LHCN-M2 (cell line): ENCODE measurements at places on chromosomes 16 and 17. TPM values are rescaled to one million over a fixed set of nuclear protein-coding genes. Genes with fewer than 3 reads are reported as not detected.

GRCh38 chr17:13599864-13600263 lies 1.9 kb downstream of the HS3ST3A1 start:
- no peak for DNase-seq

DNA sequence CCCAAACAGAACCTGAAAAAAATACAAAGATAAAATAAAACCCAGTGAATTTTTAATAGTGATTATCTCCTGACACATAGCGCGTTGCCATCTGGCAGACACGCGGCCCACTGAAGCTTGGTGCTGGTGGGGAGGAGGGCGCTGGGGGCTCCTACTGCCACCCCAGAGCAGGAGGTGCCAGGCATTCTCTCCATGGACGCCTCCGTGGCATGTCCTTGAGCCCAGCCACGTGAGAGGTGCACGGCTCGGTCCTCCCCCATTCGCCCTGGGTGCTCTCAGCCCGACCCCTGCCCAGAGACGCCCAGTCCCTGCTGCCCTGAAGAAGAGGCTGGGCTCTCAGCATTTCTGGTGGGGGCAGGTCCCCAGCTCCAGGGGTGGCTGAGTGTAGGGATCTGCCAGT lies 142.2 kb upstream of the GSE1 start:
- DNase-seq, result no peak

Gene CEP112
- total RNA-seq, result 22.6 and 37.2 TPM in 2 replicates

Gene MFSD6L
- not detected in 2 replicates for total RNA-seq

Gene PRR35
- total RNA-seq, result 0.06 TPM in 1 of 2 replicates, not detected in the other
